Right ventricle myocardium inferior (tissue), 1 donor: ENCODE measurements at places on chromosomes 13 and 19.

GRCh38 chr13:70630247-70630646 lies 522.0 kb upstream of the KLHL1 start:
- no peak for DNase-seq

- DNase-seq: no peak
Measured at GRCh38 chr19:6459262-6460098, at the start of gene SLC25A23. TSS of gene SLC25A23 (minus strand) at chr19:6459792. CDS start at chr19:6459628, 164 bp downstream.

DNA sequence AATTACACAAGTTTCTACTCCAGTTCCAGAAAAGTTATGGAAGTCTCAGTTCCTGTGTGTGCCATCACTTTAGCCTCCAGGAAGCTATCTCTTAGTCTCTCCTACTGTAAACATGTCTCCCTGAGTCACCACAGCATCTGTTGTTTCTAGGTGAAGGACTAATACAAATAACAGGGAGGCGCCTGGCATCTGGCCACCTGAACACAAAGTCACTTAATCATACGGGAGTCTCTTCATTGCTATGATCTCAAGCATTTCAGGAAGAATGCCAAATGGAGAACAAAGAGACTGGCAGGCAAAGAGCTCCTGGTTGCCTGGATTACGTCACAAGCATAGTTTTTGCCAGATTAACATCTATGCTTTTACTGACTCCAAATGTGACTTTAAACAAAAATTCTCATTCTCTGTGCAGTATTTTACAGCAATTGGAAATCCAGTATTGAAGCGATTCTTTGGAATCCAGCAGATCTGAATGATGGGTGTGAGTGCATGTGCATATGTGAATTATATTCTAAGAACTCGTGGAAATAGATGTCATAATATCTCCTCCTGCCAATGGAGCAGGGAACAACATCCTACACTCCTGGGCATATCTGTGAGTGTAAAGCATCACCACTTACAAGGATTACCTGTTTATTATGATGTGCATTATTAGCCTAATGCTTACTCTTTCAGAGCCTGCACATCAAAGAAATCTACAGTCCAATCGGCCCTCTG lies 572.8 kb downstream of the PCDH9 start:
- DNase-seq: peak; percentile 78

DNA sequence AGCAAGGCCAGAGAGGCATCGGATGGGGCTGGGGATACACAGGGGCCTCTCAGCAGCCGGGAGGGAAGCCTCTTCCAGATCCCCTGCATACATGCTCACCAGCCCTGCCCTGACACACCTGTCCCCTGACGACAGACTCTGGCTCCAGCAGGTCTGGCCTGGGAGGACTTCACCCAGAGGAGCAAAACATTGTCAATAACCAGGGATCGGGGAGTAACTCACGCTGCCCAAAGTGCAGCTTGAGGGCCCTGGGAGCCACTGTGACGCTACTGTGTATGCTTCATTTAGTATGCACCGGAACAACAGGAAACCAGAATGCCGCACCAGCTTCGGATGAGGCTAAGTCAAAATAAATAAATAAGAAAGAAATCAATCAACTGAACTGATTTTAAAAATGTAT lies 12.4 kb upstream of the CD22 start:
- no peak for DNase-seq

DNA sequence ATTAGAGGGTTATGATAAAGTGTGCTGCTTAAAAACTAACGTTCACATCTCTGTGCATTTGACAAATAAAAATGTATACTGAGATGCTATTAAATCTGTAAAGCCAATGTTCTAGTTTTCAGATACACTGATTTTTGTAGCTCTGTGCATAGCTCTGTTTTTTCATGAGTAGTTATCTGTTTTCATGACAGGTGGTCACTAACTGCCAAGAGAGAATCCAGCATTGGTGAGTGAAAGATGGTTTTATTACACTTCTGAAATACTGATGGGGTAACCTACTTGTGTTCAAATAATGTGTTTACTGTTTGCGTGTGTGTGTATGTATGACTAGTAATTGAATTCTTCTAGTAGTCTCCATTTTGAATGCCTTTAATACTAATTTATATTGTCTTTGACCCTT lies 29.0 kb downstream of the URI1 start:
- DNase-seq: no peak

- no peak for DNase-seq
Measured at GRCh38 chr19:17447704-17448130, 751 bp downstream of the TMEM221 start.
